ENCODE measurements at places on chromosomes 16 and 17.

- no peak for DNase-seq
These were observed 10.1 kb upstream of the ACSM2A start for GRCh38 chr16:20441191-20441590.

- no peak for DNase-seq
These were observed 5.0 kb downstream of the FOXK2 start for GRCh38 chr17:82524540-82524939.

- DNase-seq = no peak
These were observed 69.8 kb downstream of the NT5M start for GRCh38 chr17:17372856-17373520.

GRCh38 chr16:84718-85406 is 6.8 kb downstream of the MPG start:
- peak; percentile 38 for DNase-seq

- no peak for DNase-seq
These were observed 173.8 kb upstream of the CHMP6 start for GRCh38 chr17:80817861-80818260.

DNA sequence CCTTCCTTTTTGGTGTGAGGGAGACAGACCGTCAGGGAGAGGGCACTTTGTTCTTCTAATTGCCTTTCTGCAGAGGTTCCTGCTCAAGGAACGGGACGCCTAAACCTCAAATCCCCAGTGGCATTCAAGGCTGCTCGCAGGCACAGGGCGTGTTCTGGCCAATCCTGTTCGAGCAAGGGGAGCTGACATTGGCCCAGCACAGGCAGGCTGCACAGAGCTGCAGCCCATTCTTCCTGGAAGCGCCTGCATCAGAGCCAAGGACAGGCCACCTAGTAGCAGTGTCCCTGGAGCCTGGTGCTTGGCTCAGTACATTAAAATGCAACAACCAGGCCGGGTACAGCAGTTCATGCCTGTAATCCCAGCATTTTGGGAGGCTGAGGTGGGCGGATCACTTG is 72.2 kb upstream of the CREBBP start:
- no peak for DNase-seq

DNA sequence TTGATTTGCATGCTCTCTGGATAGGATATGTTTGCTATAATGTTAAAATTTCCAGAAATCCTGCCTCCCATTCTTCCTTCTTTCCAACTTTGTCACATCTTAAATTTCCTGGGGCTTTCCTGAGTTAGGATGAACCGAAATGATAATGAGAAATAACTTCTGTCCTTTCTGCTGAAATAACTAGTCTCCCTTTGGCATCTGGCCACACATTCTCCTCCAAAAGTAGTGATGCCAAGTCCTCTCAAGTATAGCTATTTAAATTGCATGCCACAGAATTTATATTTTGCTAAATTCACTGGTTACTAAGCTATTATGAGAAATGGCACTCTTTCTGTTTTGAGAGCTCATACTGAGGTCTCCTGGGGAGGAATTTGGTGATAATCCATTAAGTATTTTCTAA is 30.6 kb downstream of the FAM20A start:
- no peak for DNase-seq

DNA sequence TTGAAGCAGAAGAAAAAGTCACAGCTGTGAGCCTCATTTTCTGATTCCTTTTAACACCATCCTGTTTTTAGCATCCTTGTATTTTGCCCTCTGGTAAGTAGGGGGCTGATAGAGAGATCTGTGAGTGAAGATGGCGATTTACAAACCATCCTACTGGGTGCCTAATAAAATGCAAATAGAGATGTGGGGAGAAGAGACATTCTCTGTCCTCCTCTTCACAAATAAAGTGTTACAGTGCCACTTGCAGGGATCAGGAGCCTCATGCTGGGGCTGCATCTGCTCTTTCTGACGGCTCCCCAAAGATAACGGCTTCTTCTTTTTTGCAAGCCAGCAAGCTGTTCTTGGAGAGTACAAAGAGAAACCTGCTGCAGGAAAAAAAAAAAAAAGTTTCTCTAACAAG is 418.6 kb downstream of the TOX3 start:
- no peak for DNase-seq

DNA sequence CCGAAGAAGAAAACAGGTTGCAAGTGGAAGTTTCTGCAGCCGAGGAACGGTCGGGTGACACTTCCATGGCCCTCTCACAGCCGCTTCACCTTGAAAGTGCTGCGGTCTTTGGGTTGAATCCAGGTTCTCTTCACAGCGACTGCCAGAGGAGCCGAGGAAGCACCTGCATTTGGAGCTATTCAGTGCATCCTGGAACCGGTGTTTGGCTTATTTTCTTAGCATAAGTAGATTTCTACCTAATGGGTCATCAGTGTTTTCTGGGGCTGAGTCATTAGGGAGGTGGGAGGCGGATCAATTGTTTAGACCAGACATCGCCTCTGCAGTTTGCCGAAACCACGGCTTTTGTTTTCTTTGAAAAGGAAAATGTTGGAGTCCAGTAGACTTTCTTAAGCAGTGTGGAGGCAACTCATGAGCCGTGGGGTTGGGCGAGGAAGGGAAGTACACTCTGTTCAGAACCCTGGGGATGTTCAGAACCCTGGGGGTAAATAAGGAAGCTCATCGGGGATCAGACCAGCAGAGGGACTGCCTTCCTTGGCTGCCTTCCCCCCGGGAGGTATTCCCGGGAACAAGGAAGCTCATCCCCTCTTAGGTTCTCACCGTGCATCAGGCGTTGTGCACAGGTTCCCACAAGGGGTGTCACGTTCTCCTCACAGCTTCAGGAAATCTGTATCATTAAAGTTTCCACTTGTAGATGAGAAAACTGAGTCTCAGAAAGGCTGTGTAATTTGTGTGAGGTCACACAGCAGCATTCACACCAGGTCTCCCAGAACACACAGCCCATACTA is 361.5 kb downstream of the SNX29 start:
- DNase-seq = no peak

DNA sequence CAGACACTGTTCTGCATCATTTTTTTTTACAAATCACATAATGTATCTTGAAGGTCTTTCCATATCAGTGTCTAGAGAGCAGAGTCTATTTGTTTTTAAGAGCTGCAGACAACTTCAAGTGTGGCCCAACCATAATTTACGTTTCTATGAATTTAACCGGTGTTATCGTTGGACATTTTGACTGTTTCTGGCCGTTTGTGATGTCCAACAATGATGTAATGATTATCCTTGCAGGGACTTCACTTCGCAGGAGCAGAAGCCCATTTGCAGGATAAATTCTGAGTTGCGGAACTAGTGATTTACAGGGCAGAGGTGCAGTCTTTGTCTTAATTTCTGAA is 26.9 kb upstream of the HLF start:
- DNase-seq = no peak

GRCh38 chr17:65117384-65118035 is 19.7 kb upstream of the RGS9 start:
- DNase-seq = no peak

GRCh38 chr16:69669577-69669976 is 56.8 kb downstream of the NQO1 start:
- DNase-seq = no peak

- no peak for DNase-seq
These were observed 199.1 kb upstream of the GSE1 start for GRCh38 chr16:85413691-85414663.

DNA sequence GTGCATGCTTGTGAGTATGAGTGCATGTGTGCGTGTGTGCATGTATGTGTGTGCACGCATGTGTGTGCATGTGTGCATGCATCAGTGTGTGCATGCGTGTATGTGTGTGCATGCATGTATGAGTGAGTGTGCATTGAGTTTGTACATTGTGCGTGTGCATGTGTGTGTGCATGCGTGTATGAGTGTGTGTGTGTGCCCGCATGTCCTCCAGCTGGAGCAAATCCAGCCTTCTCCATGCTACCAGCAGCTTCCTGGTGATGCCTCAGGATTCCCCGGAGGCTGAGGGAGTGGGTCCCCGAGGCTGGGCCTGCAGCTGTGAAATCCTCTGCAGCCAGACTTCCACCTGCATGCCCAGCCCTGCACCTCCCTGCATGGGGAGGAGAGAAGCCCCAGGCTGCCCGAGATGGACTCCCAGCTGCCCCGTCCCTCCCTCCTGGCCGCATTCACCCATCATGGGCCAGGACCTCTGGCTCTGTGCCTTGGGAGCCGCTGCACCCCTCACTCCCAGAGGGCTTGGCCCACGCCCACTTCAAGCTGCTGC is 9.3 kb downstream of the TPSD1 start:
- no peak for DNase-seq

GRCh38 chr17:6108382-6108781 is 38.2 kb downstream of the WSCD1 start:
- DNase-seq = no peak
